ENCODE measurements at places on chromosomes 11 and 22. TPM values are rescaled to one million over a fixed set of nuclear protein-coding genes. Genes with fewer than 3 reads are reported as not detected.

The CEND1 gene
- total RNA-seq, result 6.3 TPM

The CTSW gene
- total RNA-seq, result not detected

The OR51E1 gene
- total RNA-seq, result 0.18 TPM

The ST14 gene
- total RNA-seq, result 0.54 TPM

The TRIM51 gene
- not detected for total RNA-seq

The ASCL2 gene
- 1.7 TPM for total RNA-seq

The SMPD1 gene
- 11.5 TPM for total RNA-seq

The CEP164 gene
- 35.1 TPM for total RNA-seq

The OR51I1 gene
- total RNA-seq, result 0.54 TPM

The MMP8 gene
- 0.09 TPM for total RNA-seq

The ESAM gene
- 6.4 TPM for total RNA-seq

The SLC3A2 gene
- total RNA-seq, result 64.1 TPM

The TENM4 gene
- 33.4 TPM for total RNA-seq

The OR8G5 gene
- not detected for total RNA-seq

The KRTAP5-7 gene
- 0.18 TPM for total RNA-seq

The DYNC2H1 gene
- total RNA-seq, result 69.2 TPM

The GNAZ gene
- total RNA-seq, result 51.8 TPM

The KRTAP5-2 gene
- total RNA-seq, result not detected

The OR5D18 gene
- not detected for total RNA-seq

The CHRNA10 gene
- 1.8 TPM for total RNA-seq

The UBQLNL gene
- 0.36 TPM for total RNA-seq

Measured in cerebellum (tissue), 4 donors.